GDM1 (cell line): ENCODE measurements at places on chromosomes 1 and 21.
A peak's percentile ranks its signal among the peaks of the same experiment; 100 is the strongest.

- peak; percentile 51 for DNase-seq
These were observed 20.2 kb downstream of the PEX14 start for GRCh38 chr1:10494754-10495474.

DNA sequence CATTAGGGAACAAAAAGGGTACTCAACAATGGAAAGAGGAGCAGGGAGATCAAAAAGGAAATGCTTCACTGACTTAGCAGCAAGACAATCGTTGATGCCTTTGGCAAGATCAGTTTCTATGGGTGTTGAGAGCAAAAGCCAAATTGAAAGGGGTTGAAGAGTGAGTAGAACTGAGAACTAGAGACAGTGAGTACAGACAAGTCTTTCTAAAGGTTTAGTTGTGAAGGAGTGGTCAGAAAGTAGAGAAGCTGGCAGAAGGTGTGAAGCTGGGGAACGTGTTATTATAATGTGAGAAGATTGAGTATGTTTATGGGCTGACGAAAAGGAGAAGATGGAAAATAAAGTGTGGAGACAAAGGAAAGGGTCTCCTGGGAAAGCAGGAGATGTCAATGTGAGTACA is 221.2 kb upstream of the USP25 start:
- no peak for DNase-seq

- no peak for DNase-seq
These were observed 173.9 kb downstream of the HHIPL2 start for GRCh38 chr1:222373831-222374602.

- no peak for DNase-seq
These were observed 45.6 kb downstream of the PBX1 start for GRCh38 chr1:164604541-164604940.

- no peak for DNase-seq
These were observed 203.2 kb downstream of the PDE4B start for GRCh38 chr1:65995928-65996327.
